ENCODE measurements at places on chromosomes 1 and 21.

DNA sequence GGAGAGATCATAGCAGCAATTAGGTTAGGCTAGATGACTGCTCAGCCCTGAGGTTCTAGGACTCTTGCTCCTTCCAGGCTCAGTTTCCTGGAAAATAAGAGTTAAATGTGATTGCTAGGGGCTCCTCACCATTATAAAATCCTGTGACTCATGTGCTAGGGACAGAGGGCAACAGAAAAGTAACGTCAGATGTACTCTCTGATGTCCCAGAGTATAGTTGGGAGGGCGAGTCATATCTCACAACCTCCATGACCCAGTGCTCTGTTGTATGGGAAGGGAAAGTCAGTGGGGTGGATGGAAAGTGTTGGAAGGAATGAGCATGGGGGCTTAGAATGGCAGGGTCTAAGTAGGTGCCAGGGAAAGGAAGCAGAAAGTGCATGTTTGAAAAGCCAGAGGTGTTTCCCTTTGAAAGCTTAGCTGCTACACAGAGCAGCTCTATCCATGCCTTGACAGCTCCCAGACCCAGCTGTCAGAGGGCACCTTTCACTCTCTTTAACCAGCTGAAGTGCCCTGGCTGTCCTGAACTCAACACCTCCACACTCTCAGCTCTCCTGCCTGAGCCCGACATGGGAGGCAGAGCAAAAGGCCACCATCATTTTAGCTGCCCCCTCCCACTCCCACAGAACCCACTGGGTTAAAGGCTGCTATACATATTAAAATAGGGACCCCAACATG is 11.6 kb downstream of the GJA5 start:
- DNase-seq: no peak

GRCh38 chr1:198837278-198838021 is 198.6 kb downstream of the PTPRC start:
- DNase-seq: no peak

GRCh38 chr1:207853372-207853757 is 57.6 kb downstream of the CD34 start:
- DNase-seq: no peak

DNA sequence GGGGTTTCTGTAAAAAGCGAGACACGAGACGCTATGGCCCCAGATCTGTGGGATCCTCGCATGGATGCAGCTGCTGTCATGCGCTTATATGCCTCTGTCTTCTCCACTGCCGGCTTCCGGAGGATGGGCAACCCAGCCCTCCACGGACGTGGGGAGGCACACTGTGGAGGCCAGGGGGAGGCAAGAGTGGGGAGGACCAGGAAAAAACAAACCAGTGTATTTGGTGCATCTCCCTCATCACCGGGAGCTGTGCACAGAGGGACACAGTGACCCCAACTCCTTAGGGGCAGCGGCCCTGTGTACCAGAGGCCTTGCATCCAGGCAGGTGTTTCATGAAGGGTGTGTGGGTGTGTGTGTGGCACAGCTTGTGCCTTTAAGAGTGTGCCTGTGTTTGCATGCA is 95.0 kb downstream of the AJAP1 start:
- DNase-seq: no peak

DNA sequence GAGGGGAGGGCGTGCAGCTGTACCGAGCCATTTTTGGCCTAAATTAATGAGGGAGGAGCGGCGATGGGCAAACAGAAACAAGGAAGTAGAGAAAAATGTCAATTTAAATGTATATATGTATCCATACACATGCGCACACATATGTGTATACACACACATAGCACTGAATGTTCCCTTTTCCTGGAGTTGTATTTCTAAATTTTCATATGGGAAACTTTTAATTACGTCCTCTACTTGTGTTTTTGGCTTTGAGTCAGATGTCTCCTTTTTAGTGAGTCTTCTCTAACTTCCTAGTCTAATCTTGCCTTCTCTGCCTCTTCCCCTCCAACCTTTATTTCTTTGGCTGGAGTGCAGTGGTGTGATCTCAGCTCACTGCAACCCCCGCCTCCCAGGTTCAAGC is 15.4 kb upstream of the CYYR1 start:
- DNase-seq: no peak

DNA sequence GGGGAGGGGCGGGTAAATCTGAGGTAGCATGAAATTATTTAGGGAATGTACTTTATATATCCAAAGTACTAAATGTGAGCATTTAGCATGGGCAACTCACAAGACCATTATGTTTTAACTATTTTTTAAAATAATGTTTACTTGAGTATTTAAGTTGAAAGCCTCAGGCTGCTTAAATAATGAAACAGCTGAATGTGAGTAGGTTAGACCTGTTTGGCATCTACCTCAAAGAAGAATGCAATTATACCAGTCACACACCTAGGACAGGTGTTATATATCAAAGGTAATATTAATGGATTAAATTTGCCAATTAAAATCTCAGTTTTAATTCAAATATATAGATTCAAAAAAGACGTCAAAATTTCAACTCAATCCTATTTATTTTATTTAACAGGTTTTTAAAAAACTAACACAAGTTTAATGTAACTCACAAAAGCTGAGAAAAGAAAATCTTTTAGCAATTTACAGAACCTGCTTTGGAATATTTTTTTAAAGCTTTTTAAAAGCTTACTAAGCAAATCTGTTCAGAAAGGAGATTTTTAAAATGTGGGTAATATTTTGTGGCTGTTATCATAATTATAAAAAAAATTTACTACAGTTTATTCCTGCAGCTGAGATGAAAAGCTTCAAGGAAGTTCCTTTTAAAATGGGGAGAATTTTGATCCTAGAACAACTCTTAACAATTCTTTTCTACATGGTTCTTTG is 104.6 kb upstream of the LBR start:
- no peak for DNase-seq

- peak; percentile 60 for DNase-seq
These were observed 25.3 kb downstream of the ADAM30 start for GRCh38 chr1:119870917-119871596.
